ENCODE measurements at places on chromosomes 3 and 15. TPM values are rescaled to one million over a fixed set of nuclear protein-coding genes. Genes with fewer than 3 reads are reported as not detected.

The SLC24A5 gene
- not detected for polyA plus RNA-seq

The ANKRD34C gene
- not detected for polyA plus RNA-seq

The PPM1L gene
- 2.6 TPM for polyA plus RNA-seq

The GOLGA8S gene
- 0.18 TPM for polyA plus RNA-seq

The IGSF10 gene
- 0.74 TPM for polyA plus RNA-seq

The TRIP4 gene
- 15.1 TPM for polyA plus RNA-seq

The DYNLT2B gene
- polyA plus RNA-seq: 6.7 TPM

The B3GNT5 gene
- 6.3 TPM for polyA plus RNA-seq

The CCR5 gene
- 1.1 TPM for polyA plus RNA-seq

The TGM5 gene
- 0.06 TPM for polyA plus RNA-seq

The IL12A gene
- polyA plus RNA-seq: 1.8 TPM

The C15orf61 gene
- polyA plus RNA-seq: 4.9 TPM

The COL6A5 gene
- not detected for polyA plus RNA-seq

The LRRIQ4 gene
- polyA plus RNA-seq: not detected

The LINGO1 gene
- 1.1 TPM for polyA plus RNA-seq

Data from adipose tissue (tissue), 3 donors.